ENCODE measurements at places on chromosomes 4 and X.
A peak's percentile ranks its signal among the peaks of the same experiment; 100 is the strongest.

DNA sequence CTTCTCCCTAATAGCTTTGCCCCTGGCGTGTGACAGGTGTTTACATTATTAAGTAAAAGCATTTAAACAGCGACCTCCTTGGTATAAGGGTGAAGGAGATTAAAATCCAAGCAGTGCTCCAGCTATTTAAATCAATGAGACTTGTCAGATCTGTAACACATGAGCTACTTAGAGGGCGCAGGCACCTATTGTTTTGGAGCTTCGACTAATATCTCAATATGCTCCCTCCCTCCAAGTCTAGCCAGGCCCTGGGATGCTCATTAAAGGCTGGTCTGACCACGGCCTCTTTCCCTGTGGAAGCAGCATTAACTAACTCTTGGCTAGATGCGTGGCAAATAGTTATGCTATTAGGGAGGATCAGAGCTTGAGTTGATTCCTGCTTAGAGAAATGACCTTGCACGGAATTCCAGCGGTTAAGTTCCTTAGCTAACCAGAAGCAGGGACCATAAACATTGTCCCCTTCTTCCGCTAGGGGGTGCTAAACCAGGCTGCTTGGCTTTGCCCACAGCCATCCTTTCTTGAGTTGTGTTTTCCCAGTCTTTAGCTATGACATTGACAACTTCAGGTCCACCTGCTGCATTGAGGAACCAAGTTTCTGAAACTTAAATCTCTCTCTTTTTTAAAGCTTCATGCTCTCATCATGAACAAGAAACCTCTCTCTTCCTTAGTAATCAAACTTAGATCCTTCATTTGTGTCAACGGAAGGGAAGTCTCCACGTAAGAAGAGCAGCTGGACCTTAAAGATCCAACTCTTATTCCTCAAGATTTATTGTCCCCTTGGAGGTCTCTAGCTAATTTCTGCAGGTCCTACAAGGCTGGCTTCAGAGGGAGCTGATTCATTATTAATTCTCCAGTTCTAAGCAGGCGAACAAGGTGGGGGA lies 80.7 kb upstream of the IGFBP7 start:
- peak; percentile 15 for DNase-seq

- DNase-seq = peak; percentile 1
Observed at GRCh38 chr4:143531380-143531779, 17.9 kb downstream of the SMARCA5 start.

DNA sequence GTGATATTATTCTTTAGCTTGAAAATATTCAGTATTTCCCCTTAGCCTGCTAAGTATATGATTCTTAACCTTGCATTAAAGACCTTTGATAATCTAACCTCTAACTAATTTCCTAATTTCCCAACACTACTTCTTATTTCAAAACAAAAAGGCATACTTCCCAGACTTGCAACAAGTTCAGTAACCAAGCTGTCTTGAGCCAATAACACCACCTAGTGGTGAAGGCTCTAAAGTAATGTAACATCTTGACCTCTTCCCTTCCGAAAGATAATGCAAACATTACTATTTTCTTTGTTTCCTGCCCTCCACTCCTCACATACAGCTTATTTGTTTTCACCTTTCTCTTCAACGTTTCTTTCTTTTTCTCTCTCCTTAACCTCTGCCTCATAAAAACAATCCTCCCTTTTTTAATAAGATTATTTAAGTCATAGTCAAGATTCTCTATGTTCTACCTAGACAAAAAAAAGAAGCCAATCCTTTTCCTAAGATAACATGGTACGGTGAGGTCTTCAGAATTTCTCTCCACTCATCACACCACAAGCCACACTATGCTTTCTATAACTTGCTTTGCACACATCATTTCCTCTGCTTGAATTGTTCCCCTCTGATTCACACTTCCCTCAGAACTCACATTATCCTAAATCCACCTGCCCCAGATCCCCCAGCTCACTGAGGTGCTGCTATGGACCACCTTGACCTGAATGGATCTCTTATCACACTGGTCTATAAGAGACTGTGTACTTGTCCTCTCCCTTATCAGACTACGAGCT lies 3.5 kb downstream of the FAT1 start:
- DNase-seq = no peak

DNA sequence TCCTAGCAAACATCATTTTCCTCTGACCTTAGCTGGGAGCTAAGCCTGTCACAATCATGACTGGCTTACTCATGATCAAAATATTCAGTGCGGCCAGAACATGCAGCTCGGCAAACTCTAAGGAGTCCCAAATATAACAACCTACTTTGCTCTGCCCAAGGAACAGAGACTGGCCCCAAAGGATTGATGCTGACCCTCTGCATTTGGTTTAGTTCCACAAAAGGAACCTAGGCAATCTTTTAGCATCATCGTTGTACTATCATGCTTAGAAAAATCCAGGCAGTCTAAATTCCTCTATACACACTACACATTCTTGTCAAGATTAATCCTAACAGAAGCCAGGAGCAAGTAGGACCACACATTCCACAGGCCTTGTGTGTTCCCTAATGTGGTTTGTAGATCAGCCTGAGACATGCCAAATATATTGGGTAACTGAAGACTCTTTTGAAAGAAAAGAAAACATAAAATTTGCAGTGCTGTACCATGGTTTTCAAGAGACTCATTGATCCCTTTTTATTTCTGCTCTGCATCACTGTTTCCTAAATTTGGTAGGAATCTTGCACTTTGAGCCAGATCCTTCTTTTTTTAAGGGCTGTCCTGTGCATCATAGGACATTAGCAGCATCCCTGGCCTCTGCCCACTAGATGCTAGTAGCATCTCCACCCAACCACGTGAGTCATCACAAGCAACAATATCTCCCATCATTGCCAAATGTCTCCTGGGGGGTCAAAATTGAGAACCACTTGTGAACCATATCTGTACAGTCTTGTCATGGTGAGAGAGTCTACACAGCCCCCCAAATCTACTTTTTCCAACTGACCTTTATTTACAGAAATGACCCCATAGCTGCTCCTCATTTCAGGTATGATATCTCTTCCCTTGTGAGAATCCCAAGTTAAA lies 17.6 kb upstream of the CC2D2A start:
- DNase-seq = peak; percentile 52

DNA sequence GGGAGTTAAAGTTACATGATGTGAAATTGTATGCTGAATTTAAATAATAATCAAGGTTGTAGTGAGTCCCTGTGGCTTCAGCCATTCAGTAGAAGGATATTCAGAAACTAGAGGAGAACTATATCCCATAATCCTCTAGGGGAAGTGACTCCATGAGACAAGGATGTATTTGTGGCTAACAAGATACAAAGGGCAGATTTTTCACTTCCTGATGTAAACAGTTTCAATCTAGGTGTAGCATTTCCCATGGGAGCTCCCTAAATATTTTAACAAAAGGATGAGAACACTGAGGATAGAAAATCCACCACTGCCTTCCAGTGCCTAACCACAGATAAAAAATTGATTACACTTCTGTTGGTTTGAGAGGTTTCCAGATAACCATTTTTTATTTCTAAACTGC lies 435.4 kb upstream of the TENM3 start:
- no peak for DNase-seq

DNA sequence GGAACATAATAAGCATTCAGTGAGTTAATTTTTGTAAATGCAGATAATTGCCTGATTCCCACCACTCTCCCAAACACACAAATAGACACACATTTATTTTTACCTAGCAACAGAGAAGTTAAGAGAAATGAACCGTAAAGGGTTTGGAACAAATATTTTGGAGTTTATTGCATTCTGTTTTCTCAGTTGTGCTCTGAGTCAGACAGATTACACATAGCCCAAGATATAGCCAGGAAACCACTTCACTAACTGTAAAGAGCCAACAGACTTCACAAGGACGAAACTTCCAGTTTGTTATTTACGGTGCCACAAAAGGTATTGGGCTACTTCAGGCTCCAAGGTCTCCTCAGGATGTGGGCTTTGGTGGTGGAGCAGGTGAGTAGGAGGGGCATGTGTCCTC lies 217.0 kb downstream of the BMPR1B start:
- no peak for DNase-seq

- no peak for DNase-seq
Observed at GRCh38 chr4:115228851-115229250, 115.4 kb upstream of the NDST4 start.

GRCh38 chr4:129346036-129346435 lies 250.1 kb downstream of the C4orf33 start:
- no peak for DNase-seq

- no peak for DNase-seq
Observed at GRCh38 chr4:140277576-140277975, 95.9 kb upstream of the SCOC start.

DNA sequence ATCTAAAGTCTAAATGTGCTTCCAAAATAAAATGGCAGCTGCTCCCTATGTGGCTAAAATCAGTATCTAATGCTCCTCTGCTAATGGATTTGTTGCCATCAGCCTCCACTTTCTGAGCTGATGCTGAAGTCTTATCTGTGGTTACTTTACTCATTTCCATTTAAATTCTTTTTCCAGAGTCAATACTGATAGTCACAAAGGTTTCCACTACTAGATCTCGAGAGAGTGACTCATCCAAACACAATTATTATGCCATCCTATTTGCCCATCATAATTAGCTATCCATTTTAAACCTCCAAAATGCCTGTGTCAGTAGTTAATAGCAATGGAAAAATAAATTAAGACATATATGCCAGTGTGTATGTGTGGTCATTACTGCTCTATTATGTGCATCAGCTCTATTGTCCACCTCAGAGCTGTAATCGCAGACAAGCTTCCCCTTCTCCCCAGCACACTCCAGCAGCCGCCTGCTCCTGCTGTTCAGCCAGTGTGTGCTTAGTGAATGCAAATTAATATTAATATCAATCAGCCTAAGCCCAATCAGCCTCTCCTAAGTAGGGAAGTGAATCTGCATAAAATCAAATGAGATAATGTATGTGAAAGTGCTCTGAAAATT lies 199.8 kb upstream of the ZIC3 start:
- no peak for DNase-seq

- no peak for DNase-seq
Observed at GRCh38 chrX:46959985-46960700, 47.9 kb downstream of the JADE3 start.

Data from SW480 (cell line).